ENCODE measurements at places on chromosomes 11 and 22.
A peak's percentile ranks its signal among the peaks of the same experiment; 100 is the strongest.

DNA sequence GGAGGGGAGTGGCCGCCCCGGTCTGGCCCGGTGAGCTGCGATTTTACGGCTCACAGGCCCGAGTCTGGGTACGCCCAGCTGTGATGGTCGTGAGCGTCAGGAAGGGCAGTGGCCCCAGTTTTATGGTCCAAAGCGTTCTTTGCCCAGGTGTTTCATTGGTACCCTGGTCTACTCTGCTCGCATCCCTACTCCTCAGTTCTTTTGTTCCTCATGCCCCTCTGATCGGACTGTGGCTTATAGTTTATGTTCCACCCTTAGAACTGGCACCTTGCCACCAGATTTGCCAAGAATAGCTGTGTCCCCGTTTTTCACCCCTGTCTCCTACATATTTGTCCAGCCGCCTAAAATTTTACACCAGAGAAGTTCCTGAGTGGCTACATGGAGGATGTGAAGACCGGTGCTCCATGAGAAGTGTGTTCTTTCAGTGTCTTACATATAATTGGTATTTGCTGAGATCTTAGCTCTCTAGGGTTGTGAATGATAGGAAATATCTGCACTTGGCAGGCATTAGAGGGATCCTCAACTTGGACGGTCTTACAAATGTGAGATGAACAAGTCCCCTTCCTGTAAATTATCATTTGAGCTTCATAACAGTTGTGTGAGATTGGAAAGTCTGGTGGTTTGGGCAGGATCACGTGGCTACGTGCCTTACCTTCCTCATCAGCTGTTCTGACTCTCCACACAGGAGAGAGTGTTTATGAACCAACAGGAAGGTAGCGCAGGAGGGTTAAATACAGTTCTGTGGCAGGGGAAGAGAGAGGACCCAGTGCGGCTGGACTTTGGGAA, 1.1 kb downstream of the PANX1 start:
- no peak for DNase-seq

DNA sequence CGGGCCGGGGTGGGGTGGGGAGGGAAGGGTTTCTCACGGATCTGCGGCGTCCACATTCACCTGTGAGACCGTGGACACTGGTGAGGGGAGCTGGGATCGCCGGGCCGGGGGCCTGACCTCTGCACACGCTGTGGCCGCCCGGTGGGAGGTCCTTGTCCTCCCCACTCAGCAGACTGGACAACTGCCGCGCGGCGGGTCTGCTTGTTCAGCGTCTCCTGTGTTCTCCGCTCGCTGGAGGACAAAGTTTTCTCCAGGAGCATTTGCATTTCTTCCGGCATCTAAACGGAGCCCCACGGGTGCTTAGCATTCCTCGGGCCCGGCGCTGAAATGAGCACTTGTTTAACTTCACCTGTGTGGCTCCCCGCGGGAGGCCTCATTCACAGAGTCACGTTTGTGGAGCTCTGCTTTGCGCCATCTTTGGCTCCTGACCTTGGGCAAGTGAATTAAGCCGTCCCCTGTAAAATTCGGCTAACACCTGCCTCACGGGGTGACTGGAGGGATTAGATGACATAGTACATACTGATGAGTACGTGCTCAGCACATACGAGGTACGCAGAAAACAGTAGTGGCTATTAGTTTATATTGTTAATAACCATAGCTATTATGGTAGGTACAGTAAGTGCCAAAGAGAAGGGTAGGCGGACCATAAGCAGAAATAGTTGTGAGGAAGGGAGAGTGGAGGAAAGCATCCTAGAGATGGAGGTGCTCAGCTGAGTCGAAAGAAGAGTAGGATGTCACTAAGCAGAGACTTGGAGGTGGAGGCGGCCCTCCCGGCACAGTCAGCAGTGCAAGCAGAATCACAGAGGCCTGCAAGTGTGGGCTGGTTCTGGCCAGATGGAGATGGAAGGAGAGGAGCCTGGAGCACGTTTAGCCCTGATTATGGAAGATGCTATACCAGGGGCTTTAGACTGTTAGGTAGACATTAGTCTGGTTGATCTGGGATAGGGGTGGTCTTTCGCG, 885 bp downstream of the TRMU start:
- DNase-seq = no peak

DNA sequence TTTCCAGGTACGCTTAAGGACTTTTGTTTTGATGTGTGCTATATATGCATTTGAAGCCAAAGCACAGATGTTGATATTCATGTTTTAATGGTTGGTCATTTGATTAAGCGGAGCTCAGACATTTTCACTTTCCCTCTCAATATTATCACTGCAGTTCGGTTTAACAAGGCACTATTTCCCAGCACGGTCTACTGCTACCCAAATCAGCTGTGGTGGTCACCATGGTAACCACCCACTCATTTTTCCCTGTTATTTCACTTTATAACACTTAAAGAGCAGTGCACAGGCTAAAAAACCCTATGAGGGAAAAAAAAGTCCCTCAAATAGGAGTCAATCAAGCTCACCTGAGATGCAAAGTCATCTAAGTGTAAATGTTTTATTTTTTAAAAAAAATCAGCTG, 439.6 kb upstream of the CCDC90B start:
- peak; percentile 24 for DNase-seq

GRCh38 chr11:73009972-73010371, 132.1 kb downstream of the FCHSD2 start:
- DNase-seq = no peak

DNA sequence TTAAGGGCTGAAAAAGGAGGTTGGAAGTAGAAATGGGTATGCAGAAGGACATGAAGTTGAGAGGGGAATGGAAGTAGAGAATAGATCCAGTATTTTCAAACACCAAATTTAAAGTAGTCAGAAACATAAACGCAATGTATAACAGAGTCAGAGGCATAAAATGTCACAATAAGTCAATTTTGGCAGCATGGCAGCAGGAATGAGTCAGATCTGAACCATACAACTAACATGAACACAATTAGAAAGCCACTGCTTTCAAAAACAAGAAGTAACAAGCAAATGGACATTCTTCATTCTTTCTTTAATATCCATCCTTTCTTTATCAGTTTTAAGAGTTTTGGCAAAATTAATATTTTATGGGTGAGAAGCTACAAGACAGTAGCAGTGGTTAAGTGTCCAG, 2.5 kb downstream of the CHORDC1 start:
- no peak for DNase-seq

- no peak for DNase-seq
These were observed 36.0 kb downstream of the BUD13 start for GRCh38 chr11:116736763-116737162.

DNA sequence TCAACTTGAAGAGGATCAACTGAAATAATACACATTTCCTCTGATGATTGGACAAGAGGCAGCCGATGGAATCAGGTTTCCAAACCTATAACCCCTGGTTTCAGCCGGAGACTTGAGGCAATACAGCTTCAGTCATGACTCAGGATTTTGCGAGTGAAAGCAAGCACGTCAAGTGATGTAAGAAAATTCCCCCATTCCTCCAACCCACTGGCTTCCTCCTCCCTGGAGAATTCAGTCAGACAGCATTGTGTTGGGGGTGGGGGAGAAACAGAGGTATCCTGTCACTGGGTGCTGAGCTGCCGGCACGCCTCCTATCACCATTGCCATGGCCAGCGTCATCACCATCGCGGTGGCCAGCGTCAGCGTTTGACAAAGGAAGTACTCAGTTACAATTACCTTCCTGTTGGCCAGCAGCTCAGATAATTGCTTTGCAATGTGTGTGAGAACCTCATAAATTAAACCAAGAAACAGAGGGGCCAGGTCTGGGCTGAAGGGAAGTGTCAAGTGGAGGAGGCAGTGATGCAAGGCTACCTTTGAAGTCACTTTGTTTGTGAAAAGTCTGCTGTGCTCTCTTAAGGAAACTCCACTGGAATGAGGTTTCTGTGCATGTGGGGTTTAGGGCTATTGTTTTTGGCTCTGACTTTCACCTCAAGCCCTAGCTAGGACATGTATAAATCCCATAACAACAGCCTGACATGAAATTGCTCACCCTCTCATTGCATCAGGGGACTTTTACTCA, 50.2 kb downstream of the LIF start:
- DNase-seq = no peak

- DNase-seq = no peak
These were observed 84.9 kb downstream of the ME3 start for GRCh38 chr11:86587264-86588193.

GRCh38 chr11:122441666-122442035, 213.9 kb upstream of the UBASH3B start:
- DNase-seq = no peak

GRCh38 chr11:18264035-18264434, 2.0 kb upstream of the SAA1 start:
- DNase-seq = no peak

GRCh38 chr11:127074151-127074761, 73.7 kb upstream of the KIRREL3 start:
- no peak for DNase-seq

DNA sequence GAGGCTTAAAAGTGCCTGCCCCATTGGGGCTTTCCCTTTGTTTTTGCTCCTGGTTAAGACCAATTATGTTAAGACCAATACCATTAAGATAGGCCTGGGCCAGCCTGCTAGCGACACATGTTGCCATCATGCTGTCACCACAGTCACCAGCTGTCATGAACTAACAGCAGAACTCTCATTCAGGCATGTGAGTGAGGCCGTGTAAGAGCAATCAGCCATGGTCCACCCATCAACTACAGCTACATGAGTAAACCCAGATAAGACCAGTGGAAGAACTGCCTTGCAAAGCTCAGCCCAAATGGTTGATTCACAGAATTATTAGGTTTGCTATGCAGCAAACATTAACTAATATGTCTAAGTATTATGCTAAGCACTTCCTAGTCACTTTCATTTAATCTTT, 19.9 kb downstream of the GLYAT start:
- DNase-seq = no peak

DNA sequence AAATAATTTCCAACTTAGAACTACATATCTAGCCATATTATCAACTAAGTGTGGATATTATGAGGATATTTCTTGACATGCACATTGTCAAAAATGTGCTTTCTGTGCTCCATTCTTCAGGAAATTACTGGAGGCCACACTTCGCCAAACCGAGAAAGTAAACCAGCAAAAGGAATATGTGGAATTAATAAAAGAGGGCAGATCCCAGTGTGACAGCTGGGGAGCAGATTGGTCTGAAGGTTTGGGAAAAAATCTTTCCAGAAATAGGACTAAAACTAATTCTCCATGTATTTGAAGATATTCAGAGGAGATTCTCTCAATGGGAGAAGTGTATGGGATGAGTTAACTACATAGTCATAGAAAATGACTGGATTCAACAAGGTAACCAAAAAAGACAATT, 546.9 kb upstream of the API5 start:
- no peak for DNase-seq

- DNase-seq = no peak
These were observed 11.0 kb upstream of the PLAAT2 start for GRCh38 chr11:63573881-63574855.

- peak; percentile 25 for DNase-seq
These were observed 20.0 kb downstream of the POLR3H start for GRCh38 chr22:41524251-41524661.

DNA sequence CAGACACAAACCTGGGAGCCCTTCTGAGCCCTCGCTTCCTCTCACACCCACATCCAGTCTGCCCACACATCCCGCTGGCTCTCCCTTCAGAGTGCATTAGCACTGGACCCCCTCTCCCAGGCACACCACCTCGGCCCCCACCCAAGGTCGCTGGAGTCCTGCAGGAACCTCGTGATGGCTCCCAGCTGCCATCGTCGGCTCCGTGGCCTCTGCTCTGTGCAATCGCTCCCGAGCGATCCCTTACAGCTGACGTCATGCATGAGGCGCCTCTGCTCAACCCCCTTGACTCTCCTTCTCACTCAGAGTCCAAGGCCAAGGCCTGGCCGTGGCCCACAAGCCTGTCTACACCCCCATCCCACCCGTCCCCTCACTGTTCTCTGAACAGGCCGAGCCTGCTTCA, 183.9 kb downstream of the EFCAB6 start:
- no peak for DNase-seq

DNA sequence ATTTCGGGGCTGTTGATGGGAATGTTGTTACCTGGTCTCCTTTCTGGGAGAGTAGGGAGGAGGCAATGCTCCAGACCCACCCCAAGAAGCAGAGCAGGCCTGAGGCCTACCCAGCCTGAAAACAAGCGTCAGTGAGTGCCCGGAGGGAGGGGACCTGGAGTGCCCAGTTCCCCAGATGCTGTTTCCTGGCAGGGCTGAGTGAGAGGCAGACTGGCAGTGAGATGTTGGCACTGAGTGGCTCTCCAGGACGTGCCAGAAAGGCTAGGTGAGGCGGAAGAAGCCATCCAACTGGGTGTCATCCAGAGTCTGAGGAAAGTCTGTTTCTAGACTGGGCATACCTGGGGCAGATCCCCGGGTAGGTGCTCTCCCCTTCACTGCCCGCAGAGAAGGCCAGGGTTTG, 1.3 kb downstream of the POU2F3 start:
- DNase-seq = no peak

DNA sequence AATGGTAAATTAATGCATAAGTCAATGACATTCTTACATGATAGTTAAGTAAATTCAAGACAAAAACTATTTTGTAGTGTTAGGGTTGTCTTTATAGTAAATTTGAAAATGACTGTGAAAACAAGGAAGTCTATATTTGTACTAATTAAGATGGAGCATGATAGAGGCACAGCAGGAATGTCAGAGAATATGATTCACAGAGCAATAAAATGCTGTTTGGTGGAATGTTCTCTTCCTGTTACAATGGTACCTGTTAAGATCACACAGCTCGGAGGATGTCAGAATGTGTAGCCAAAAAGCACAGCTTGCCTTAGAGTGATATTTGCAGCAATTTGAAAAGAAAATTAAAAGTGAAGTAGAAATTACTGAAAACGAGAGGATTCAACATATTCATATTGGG, 2339.7 kb upstream of the RAG2 start:
- no peak for DNase-seq
